ENCODE measurements at places on chromosomes 12 and 14.

GRCh38 chr12:53991077-53991460 lies 6.1 kb downstream of the HOXC10 start:
- DNase-seq = no peak

DNA sequence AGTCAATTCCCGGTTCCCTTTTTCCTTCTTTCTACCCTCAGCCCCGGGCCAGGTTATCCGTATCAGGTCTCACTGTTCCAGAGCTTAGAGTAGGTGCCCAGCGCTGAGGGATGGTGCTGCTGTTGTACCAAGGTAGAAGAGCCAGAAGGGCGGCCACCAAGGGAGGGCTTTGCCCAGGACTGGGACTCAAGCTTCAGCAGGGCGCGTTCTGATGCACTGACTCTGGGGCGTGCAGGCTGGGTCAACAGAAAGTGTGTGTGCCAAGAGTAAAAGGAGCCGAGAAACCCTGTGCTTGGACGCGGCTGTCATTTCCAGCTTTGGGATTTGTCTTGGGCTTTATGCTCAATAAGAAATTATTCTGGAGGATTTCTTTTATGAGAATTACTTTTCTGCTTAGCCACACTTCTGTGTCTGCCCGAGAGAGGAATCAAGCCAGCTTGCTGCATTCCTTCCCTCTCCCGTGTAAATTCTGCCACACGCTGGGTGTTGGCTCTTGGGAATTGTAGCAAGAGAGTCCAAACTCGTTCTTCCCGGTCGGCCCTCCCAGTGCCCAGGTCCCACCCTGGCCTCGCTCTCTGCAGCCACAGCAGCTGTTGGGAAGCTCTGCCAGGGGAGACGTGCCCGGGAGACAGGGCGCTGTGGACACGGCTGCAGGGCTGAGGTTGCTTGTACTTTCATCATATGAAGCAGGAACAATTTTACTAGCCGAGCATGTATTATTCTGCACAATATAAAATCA lies 98.0 kb downstream of the FBXL14 start:
- no peak for DNase-seq

DNA sequence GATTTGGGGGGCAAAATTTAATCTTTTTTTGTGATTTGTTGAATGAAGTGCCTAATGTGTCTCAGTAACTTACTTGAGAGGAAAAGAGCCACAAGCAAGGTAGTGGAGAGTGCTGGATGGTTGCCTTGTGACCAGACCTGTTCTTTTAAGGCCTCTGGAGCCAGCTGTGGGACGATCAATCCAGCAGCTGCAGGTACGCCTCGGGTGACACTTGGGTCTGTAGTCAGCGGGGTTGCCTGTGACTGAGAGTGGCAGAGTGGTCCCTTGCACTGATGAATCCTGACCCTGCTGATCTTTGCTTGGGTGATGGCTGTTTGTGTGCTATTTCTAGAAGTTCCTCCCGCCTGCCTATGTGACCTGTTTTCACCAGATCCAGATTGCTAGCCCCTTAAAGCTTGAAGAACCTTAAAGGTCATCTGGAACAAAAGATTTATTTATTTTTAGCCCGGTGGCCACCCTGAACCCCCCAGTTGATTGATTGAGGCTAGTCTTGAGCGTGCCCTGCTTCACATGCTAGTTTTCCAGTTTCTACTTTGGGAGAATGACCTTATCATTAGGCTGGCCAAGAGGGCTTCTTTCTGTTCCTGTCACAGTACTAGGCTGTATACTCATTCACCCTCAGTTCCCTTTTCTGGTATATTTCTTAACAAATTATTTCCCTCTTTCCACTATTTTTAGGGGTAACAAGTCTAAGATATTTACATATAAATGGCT lies 23.2 kb downstream of the PRKCH start:
- no peak for DNase-seq

- no peak for DNase-seq
Measured at GRCh38 chr12:78680596-78680995, 184.0 kb upstream of the SYT1 start.

DNA sequence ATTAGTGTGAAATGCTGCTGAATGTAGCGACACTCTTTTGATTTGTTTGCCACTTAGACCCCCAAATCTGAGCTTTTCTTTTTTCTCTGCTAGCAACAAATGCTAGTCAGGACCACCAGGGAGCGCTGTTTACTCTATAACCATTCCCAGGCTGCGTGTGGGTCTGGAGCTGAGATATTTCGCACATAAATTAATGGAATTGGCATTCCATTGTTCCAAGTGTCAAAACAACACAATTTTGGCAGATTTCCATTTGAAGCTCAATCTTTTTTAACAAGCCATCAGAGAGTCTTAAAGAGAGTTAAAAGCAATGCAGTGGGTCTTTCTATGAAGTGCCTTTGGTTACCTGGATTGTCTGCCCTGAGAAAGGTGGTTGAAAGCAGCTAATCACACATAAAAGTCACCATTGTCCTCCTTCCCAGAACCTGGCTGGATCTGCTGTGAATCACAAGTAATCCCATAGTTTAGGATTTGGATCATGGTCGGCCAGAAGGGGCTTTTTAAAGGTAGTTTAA lies 7.4 kb upstream of the TMEM132C start:
- no peak for DNase-seq

DNA sequence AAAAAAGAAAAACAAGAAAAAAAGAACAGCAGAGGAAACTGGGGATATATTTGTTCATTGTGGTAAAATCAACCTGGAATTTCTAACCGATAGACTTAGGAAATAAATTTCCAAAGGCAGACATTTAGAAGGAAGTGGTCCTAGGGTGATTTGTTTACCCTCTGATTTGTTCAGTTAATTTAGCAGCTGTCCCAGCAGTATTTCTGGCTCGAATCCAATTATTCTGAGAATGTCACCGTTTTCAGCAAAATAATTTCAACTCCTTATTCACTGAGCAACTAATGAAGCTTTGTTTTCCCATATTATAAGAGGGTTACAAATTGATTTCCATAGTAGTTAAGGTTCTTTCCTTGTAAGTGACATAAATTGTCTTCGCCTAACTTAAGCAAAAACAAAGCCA lies 285.2 kb upstream of the SYT10 start:
- no peak for DNase-seq

- no peak for DNase-seq
Measured at GRCh38 chr12:84624601-84625000, 288.0 kb downstream of the SLC6A15 start.

DNA sequence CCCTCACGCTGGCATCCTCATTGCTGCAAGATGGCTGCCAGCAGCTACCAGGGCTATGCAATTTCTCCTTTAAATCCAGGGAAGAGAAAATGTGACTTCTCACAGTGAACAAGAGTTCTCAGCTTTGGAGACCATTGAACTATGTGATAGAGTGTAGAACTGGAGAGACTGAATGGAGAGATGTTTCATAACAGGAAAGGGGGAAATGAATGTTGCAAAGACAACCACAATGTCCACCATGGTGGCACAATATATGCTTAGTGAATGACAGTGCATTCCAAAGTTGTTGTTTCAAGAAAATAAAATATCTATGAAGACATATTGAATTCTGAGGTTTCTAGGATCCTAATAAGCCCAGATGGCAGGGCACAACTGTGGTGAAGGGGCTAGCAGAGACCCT lies 13.2 kb upstream of the COCH start:
- DNase-seq = no peak

GRCh38 chr14:89214221-89214965 lies 202.6 kb downstream of the FOXN3 start:
- DNase-seq = no peak

GRCh38 chr12:76549131-76549530 lies 10.4 kb downstream of the OSBPL8 start:
- no peak for DNase-seq

DNA sequence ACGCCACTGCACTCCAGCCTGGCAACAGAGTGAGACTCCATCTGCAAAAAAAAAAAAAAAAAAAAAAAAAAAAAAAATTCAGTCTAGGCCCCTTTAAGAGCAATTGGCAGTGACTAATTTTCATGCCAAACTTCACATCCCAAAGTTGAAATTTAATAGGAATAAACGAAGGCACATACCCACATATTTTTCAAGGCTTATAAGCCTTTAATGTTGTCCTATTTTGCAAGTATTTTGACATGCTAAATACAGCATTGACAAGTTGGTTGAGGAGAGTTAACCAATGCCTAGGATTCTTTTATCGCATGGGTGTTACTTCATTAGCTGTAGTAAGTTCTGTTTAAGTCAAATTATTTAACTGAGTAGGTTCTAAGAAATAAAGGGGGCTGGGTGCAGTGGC lies 23.5 kb upstream of the HIP1R start:
- no peak for DNase-seq

- no peak for DNase-seq
Measured at GRCh38 chr12:62767496-62767895, 167.5 kb downstream of the PPM1H start.

DNA sequence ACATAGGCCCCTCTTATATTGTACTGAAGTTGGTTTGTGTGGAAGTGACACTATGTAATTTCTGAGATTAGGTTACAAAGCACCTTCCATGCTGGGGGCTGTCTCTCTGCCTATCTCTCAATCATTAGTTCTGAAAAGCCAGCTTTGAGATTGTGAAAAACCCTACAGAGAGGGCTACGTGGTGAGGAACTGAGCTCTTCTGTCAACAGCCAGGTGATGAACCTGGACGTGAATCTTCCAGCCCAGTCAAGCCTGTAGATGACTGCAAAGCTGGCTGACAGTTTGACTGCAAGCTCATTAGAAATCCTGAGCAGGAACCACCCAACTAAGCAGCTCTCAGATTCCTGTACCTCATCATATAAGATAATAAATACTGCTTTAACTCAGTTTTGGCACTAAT lies 36.3 kb upstream of the BBS10 start:
- DNase-seq = no peak

DNA sequence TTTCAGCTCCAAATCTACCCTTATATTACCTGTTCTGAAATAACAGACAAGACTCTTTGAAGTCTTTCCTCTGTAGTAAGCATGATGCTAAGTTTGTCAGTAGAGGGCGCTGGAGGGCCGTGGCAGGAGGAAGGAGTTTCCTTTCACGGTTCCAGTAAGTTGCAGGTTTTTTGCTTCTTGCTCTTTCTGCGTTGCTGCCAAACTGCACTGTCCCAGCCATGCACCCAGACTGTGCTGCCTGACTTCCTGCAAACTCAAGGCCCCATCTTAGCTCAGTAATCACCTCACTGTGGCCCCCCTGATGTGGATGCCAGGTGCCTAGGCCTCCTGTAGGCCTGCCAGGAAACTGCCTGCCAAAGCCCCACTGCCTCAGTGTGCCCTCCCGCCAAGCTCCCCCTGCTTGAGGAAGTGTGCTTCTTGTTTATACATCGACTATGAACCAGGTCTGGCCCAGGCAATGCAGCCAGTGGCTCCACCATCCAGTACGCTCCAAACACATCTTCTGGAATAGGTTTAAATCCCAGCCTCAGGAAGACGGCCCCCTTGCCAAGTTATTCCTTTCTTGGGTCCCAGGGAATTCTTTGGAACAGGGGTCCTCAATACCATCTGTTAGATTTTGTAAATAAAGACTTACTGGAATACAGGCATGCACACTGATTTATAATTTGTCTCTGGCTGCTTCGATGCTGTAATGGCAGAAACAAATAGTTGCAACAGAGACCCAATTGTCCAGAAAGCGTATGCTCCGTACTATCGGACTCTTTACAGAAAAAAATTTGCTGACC lies 193.7 kb upstream of the LRIG3 start:
- DNase-seq = no peak

DNA sequence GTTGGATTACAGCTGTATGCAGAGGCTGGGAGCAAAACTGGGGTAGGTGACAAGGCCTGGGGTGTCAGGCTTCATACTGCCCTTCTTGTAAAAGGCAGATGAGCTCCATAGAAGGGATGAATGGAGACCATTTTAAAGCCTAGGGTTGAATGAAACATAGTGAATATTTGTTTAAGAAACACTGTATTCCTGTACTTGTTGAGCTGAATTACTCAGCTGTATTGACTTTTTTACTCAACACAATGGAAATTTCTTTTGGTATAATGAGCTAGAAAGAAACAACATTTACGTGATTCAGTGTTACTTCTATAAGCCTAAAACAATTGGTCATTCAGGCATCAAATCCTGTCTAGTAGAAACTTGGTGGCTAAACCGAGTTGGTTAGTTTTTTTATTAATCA lies 14.1 kb downstream of the ATP6V0A2 start:
- DNase-seq = no peak

GRCh38 chr14:69366069-69366468 lies 32.0 kb downstream of the ERH start:
- DNase-seq = no peak

- DNase-seq = no peak
Measured at GRCh38 chr14:87705439-87705896, 287.5 kb downstream of the GALC start.

DNA sequence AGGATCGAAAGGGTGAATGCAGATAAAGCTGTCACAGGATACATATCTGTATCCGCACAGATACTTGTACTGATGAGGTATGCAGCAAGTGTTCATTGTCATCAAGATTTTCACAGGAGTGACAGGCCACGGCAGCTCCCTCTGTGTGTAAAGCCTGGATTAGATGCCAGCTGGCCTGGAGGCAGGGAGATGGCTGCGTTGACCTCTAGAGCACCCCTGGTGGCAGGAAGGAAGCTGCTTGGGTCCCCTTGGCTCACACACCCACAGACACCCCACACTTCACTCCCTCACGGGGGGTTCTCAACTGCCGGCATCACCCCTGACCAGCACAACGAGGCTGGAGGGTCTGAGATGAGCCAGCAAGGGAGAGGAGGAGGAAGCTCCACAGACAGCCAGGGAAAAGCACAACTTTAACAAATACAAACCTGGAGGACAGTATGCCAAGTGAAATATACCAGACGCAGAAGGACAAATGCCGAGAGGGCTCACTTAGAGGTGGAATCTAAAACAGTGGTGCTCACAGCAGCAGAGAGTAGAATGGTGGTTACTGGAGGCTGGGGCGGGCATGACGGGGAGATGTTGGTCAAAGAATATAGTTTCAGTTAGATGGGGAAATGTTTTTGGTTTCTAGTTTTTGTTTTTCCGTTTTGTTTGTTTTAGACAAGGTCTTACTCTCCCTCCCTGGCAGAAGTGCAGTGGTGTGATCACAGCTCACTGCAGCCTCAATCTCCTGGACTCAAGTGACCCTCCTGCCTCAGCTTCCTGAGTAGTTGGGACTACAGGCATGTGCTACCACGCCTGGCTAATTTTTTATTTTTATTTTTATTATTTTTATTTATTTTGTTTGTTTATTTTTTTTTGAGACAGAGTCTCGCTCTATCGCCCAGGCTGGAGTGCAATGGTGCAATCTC lies 45.7 kb downstream of the TEAD4 start:
- DNase-seq = no peak

DNA sequence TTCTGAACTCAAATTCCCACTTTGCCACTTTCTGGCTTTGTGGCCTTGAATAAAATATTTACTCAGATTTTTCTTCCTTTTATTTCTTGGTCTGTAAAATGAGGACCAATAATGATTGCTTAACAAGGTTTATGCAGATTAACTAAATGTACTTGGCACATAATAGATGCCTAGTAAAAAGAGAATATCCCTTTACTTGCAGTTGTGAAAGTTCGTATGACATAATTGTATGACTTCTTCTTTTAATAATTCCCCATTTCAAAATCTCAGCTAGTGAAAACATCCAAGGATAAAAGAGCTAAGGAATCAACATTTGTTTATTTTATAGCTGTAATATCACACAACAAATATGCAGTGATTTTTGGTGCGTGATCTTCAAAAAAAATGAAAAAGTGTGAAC lies 215.6 kb upstream of the ATP2B1 start:
- no peak for DNase-seq

All from esophagus squamous epithelium (tissue), 5 donors.